ENCODE measurements at places on chromosomes 7 and 10. TPM values are rescaled to one million over a fixed set of nuclear protein-coding genes. Genes with fewer than 3 reads are reported as not detected.

GRCh38 chr10:104711302-104711721 is 70.2 kb downstream of the SORCS3 start:
- no peak overlapping the region for H3K27ac ChIP-seq
- no peaks in the 10 kb centered on the region for H3K4me1 ChIP-seq
- H3K4me3 ChIP-seq, result no peak overlapping the region
- H3K36me3 ChIP-seq, result no peaks in the 10 kb centered on the region
- peaks cover 4% of the 10 kb centered on the region for H3K27me3 ChIP-seq
- DNase-seq, result no peak

DNA sequence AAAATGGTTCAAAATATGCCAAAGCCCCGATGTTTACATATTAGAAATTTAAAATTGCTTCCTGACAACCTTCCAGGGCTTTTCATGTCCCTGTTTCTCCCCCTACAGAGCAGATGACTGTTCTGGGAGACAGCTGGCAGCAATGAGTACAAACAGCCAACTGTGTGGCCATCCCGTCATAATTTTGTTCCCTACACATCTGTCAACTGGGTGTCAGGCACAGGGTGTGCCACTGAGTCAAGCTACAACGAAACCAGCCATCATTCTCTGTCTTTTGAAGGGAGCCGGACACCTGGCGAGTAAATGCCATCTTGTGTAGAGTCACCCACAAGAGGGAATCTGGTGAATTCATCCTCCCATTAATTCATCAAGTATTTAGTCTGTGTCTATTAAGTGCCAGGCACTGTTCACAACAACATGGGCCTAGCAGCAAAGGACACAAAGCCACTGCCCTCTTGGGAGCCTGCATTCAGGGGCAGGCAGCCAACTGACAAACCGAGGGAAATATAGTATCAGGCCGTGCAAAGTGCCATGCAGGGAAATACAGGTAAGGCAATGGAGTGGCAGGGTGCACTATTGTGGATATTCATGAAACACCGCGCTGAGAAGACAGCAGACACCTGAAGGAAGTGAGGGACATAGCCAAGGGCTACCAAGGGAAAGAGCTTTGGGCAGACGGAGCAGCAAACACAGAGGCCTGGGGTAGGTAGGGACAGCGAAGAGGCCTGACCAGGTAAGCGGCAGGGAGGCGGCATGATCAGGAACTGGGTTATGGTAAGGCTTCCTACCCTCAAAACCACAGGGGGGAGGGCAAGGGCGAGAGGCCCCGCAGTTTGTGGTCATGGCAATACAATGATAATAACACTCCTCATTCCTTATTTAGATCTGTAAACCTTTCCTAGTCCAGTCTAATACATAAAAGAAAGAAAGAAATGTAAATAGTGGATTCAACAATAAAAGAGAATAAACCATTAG is 213.6 kb downstream of the FAM107B start:
- peaks cover 89% of the 10 kb centered on the region for H3K4me1 ChIP-seq
- peaks cover 45% of the 10 kb centered on the region for H3K36me3 ChIP-seq
- DNase-seq, result peak; percentile 53
- H3K4me3 ChIP-seq, result peak overlapping the region; percentile 57
- peak overlapping the region; percentile 92 for H3K27ac ChIP-seq

The SSC4D gene
- total RNA-seq, result 0.67 TPM

DNA sequence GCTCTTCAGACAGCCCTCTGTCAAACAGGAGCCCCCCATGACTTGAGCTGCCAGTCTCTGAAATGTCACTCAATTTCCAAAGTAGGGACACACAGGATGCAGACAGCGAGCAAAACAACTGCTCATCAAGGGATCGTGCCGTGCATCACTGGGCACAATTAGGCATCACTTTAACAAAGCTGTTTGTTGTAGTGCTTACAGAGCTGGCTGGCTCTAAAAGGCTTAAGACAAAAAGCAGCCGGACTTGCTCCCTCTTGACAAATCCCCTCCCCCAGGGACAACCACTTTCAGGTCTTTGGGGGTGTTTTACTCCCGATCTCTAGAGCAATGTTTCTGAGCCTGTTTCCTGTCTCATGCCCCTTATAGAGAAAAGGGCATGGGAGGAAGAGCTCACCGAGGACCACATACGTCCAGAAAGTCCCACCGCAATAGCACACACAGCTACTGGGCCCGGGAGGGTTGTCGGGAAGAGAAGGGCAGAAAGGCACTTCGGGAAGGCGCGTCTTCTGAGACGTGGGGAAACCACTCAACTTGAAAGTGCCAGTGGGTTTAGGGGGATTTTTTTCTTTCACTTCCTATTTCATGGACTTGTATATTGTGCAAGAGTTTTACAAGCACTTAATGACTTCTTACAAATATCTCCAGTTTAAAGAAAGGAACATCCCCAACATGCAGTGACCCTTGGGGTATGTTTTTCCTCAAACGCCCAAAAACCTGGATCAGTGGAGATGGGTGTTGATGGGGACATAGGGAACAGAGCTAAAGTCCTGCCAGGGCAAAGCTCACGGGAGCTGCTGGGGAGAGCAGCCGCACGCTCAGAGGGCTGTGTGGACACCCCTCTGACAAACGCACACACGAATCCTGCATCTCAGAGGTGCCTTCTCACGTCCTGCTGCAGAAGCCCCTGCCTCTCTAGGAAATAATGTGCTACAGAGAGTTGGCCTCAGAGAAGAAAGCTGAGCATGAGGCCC is 27.1 kb downstream of the LRRC20 start:
- peak overlapping the region; percentile 73 for H3K27ac ChIP-seq
- peak; percentile 40 for DNase-seq
- no peaks in the 10 kb centered on the region for H3K27me3 ChIP-seq
- peaks cover 20% of the 10 kb centered on the region for H3K4me1 ChIP-seq

DNA sequence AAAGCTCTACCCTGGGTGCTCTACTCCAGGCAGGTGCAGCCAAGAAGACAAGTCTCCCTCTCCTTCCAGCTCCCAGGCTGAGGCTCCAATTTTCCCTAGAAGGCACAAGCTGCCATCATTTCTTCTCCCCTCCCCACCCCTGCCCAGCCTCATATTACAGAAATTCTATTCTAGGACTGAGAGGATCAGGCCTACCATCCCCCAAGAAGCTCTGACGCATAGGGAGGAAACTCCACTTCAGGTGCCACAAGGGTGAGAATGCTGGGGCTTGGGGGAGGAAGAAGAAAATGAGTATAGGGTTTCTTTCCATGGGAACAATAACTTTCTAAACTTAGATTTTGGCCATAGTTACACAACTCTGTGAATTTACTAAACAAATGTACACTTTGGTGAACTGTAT is 35.3 kb downstream of the FEZF1 start:
- no peaks in the 10 kb centered on the region for H3K27me3 ChIP-seq
- no peak for DNase-seq
- no peaks in the 10 kb centered on the region for H3K36me3 ChIP-seq
- H3K4me3 ChIP-seq, result no peak overlapping the region
- H3K27ac ChIP-seq, result no peak overlapping the region
- no peaks in the 10 kb centered on the region for H3K4me1 ChIP-seq

- peaks cover 43% of the 10 kb centered on the region for H3K4me1 ChIP-seq
- H3K4me3 ChIP-seq, result no peak overlapping the region
- peaks cover 46% of the 10 kb centered on the region for H3K36me3 ChIP-seq
- DNase-seq, result peak; percentile 41
- no peaks in the 10 kb centered on the region for H3K27me3 ChIP-seq
Observed at GRCh38 chr10:59830601-59831259, 75.6 kb downstream of the CCDC6 start.

DNA sequence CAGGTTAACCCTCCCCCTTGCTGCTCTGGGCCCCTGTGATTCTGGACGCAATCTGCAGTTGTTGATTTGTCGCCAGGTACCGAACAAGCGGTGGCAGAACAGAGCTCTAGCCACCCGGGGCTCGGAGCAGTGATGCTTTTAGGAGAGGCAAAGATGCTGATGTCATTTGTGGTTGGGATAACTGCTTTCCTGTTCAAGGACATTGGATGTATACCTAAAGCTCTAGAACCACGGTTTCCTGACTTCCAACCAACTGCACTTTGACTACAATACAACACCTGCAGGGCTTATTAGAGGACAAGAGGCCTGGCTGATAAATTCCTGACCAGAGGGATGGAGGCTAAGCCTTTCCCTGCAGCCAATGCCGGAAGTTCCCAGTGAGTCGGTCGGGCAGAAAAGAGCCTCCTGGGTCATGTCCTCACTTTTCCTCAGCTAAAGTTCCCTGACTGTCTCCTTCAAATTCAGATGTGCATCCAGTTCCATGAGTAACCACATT is 6.5 kb upstream of the RBM20 start:
- H3K36me3 ChIP-seq, result no peaks in the 10 kb centered on the region
- peaks cover 18% of the 10 kb centered on the region for H3K4me1 ChIP-seq
- no peak for DNase-seq
- peaks cover 19% of the 10 kb centered on the region for H3K27me3 ChIP-seq
- H3K27ac ChIP-seq, result no peak overlapping the region

DNA sequence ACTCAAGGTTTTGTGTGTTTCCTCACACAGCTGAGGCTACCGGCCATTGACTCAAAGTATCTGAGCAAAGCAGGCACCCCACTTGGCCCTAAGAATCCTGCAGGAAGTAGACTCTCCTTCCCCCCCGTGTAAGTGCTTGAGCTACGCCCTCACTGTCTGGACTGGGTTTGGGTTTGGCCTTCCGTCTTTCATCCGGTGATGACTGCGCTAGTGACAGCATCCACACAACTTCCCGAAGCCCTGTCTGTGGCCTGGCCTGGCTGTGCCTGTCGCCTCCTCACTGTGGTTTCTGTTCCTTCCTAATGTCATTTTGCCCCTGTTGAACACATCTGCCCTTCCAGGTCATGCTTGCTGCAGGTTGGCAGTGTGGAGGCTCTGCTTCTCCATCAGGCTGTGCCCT is 14.5 kb downstream of the C7orf57 start:
- no peak for DNase-seq
- no peaks in the 10 kb centered on the region for H3K36me3 ChIP-seq
- no peaks in the 10 kb centered on the region for H3K27me3 ChIP-seq

DNA sequence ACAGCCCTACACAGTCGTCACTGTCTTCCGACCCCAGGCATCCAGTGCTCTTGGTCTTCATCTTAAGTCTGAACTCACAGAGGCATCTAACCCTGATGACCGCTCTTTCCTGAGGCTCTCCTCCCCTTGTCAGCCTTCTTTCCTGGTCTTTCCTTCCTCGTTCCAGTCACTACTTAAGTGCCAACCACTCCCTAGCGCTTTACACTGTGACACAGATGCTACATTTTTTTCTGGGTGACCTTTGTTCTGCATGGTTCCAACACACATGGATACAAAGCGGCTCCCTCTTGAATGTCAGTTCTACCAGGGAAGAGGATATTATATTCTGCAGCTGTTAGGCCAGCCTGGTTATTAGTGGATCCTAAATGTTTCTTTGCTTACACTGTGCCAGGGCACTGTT is 12.7 kb downstream of the YWHAG start:
- DNase-seq, result no peak
- H3K4me3 ChIP-seq, result no peak overlapping the region
- peaks cover 79% of the 10 kb centered on the region for H3K36me3 ChIP-seq
- peaks cover 73% of the 10 kb centered on the region for H3K4me1 ChIP-seq

GRCh38 chr7:104371216-104371979 is 43.0 kb downstream of the LHFPL3 start:
- no peak overlapping the region for H3K27ac ChIP-seq
- H3K36me3 ChIP-seq, result no peaks in the 10 kb centered on the region
- DNase-seq, result no peak
- H3K27me3 ChIP-seq, result peaks cover 2% of the 10 kb centered on the region
- no peak overlapping the region for H3K4me3 ChIP-seq

The BMI1 gene
- total RNA-seq, result 41.4 TPM

The ST8SIA6 gene
- total RNA-seq, result not detected

DNA sequence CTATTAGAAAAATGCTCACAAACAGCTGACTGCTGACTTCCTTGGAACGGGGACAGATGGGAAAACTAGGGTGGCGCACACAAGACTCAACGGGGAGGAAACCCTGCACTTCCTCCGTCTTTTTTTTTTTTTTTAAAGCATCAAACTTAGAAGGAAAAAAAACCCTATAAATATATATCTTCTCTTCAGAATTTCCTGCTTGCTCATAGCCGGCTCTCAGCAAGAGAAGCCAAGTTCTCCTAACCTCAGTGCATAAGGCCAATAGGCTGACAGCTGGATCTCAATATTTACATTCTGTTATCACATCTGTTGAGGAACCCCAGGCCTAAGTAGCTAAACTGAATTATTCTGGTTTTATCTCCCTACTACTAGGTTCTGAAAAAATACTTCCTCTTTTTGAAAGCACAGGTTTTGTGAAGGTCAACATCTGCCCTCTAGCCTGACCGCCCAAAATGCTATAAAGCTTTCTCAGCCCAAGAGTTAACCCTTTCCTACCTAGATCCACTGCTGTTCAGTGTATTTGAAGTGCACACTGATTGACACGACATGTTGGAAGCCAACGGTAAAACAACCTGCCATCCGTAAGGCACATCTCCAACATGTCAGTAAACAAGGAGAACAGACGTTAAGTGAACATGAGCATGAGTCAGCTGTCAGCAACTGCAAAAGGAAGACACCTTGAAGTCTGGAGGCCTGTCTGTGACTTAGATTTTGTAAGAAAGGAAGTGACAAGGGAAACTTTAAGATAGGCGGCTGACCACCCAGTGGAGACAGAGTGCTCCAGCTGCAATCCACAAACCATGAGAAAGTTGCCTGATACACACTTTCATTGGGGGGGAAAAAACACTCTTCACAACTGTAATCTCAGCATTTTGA is 83.8 kb downstream of the EBLN1 start:
- no peaks in the 10 kb centered on the region for H3K36me3 ChIP-seq
- peaks cover 16% of the 10 kb centered on the region for H3K27me3 ChIP-seq
- peak; percentile 3 for DNase-seq
- H3K27ac ChIP-seq, result no peak overlapping the region
- peaks cover 7% of the 10 kb centered on the region for H3K4me1 ChIP-seq

DNA sequence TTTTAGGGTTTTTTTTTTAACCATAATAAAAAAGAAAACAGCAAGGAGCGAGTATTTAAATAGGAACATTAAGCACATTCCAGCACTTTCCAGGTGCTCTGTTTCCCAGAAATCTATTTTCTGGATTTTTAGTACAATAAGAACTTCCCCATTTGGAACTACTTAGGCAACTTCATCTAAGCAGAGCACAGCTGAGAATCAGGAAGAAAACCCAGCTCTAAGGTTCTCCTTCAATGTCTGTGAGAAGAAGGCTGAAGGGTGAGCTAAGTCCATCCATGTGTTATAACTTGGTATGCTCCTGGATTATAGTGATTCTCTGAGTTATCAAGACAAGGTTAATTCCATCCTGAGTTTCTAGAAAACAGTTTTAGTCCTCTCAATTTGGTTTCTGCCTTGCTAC is 181.9 kb downstream of the CYP26A1 start:
- no peaks in the 10 kb centered on the region for H3K27me3 ChIP-seq
- H3K4me1 ChIP-seq, result no peaks in the 10 kb centered on the region
- no peak for DNase-seq
- no peak overlapping the region for H3K4me3 ChIP-seq
- H3K36me3 ChIP-seq, result no peaks in the 10 kb centered on the region

DNA sequence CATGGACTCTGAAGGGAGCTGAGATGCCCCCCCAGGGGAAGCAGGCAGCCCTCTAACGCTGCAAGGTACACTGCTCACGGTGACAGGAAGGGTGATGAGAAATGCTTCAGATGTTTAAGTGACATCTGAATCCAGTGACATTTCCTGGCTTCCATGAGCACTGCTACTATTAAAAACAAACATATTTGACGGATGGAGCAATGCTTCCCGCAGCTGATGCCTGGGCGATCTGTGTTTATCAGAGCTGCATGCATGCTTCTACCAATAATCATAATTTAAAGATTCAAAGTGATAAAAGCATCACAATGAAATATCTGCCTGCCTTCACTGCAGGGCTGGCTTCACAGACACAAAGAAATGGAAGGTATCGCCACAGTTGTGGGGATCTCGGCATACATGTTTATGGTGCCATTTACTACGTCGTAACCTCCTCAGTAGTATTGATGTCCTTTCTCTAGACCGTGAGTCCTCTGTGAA is 66.1 kb upstream of the AOAH start:
- H3K36me3 ChIP-seq, result no peaks in the 10 kb centered on the region
- no peaks in the 10 kb centered on the region for H3K27me3 ChIP-seq
- H3K27ac ChIP-seq, result peak overlapping the region; percentile 81
- H3K4me3 ChIP-seq, result no peak overlapping the region
- no peak for DNase-seq

Data from activated CD8-positive, alpha-beta T cell treated with anti-CD3 and anti-CD28 coated beads for 36 hours (primary cell).